ENCODE measurements at places on chromosomes 4 and X. TPM values are rescaled to one million over a fixed set of nuclear protein-coding genes. Genes with fewer than 3 reads are reported as not detected.
A peak's percentile ranks its signal among the peaks of the same experiment; 100 is the strongest.

- no peak for DNase-seq
These were observed 557 bp upstream of the ARHGEF6 start for GRCh38 chrX:136781180-136781797.

DNA sequence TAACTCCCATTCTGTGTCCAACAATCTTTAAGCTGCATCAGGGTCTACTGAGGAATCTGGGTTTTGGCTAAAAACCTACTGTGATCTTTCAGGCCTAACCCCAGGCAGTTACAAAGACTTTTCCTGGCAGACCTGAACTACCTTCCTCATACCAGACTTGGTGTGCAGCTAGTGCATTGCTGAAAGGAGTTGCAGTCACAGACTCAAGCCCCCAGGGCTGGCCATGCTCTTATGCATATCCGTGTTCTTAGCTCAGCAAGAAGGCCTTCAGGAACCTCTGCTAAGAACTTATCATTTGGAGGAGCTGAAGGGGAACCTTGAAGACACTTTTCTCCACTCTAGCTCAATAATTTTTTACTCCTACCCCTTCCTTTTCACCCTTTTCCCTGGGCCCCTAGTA is 147.5 kb downstream of the INPP4B start:
- DNase-seq: no peak

GRCh38 chrX:111581086-111581485 is 69.6 kb downstream of the SERTM2 start:
- no peak for DNase-seq

- no peak for DNase-seq
These were observed 30.9 kb downstream of the RASSF6 start for GRCh38 chr4:73589261-73589847.

GRCh38 chr4:52952540-52952939 is 90.4 kb downstream of the RASL11B start:
- DNase-seq: no peak

- DNase-seq: no peak
These were observed 194.6 kb upstream of the RBPJ start for GRCh38 chr4:26126143-26126718.

- no peak for DNase-seq
These were observed 72.2 kb upstream of the ELOVL6 start for GRCh38 chr4:110270492-110271197.

- peak; percentile 16 for DNase-seq
These were observed 23.3 kb downstream of the BRCC3 start for GRCh38 chrX:155094468-155095061.

- peak; percentile 76 for DNase-seq
These were observed 119.2 kb downstream of the IRF2 start for GRCh38 chr4:184355111-184355604.

Gene TMEM31
- polyA plus RNA-seq: 1.4 TPM

Gene SULT1E1
- 413 TPM for polyA plus RNA-seq

Gene HTN1
- polyA plus RNA-seq: 0.03 TPM

Gene WDR17
- 15.2 TPM for polyA plus RNA-seq

Gene MXRA5
- polyA plus RNA-seq: 6.4 TPM

Gene SSX4
- not detected for polyA plus RNA-seq

Gene ABLIM2
- polyA plus RNA-seq: 7.3 TPM

Gene PIGA
- 20.4 TPM for polyA plus RNA-seq

Gene GPRASP1
- polyA plus RNA-seq: 14.2 TPM

Gene HSFX4
- polyA plus RNA-seq: not detected

Gene ADH7
- not detected for polyA plus RNA-seq

Gene RTL9
- 0.21 TPM for polyA plus RNA-seq

Gene MGAT4D
- polyA plus RNA-seq: not detected
